ENCODE measurements at places on chromosomes 11 and 22.
A peak's percentile ranks its signal among the peaks of the same experiment; 100 is the strongest.

DNA sequence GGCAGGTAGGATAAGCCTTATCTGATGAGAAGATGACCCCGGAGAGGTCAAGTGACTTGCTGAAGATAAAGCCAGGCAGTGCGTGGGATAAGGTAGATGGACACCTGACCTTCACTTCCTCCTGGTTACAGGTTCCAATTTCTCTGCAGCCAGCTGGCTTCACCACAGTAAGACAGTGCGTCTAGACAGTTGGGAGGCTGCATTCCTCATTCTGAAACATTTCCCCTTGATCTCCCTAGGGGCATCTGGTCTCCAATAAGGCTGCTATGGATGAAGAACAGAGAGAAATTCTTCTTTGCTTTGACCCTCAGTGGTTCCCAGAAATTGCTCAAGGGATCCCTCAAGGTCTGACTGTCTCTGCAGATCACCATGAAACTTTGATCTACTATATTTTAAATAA lies 211.3 kb downstream of the MYO18B start:
- DNase-seq: no peak

DNA sequence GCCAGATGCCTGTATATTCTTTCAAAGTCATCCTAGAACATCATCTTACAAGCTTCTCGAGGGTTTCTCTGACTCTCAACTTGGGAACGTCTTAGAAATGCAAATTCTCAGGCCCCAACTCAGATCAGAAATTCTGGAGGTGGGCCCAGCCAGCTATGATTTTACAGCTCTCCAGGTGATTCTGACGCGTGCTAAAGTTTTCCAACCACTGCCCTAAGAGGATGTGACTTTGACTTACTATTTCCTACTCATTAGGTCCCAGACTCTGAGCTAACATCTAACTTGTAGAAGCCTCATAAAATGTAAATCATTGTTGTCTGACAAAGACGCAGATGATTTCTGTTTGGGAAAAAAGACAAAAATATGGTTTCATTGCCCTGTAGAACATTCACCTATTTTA lies 61.1 kb downstream of the IRAG1 start:
- DNase-seq: peak; percentile 34

DNA sequence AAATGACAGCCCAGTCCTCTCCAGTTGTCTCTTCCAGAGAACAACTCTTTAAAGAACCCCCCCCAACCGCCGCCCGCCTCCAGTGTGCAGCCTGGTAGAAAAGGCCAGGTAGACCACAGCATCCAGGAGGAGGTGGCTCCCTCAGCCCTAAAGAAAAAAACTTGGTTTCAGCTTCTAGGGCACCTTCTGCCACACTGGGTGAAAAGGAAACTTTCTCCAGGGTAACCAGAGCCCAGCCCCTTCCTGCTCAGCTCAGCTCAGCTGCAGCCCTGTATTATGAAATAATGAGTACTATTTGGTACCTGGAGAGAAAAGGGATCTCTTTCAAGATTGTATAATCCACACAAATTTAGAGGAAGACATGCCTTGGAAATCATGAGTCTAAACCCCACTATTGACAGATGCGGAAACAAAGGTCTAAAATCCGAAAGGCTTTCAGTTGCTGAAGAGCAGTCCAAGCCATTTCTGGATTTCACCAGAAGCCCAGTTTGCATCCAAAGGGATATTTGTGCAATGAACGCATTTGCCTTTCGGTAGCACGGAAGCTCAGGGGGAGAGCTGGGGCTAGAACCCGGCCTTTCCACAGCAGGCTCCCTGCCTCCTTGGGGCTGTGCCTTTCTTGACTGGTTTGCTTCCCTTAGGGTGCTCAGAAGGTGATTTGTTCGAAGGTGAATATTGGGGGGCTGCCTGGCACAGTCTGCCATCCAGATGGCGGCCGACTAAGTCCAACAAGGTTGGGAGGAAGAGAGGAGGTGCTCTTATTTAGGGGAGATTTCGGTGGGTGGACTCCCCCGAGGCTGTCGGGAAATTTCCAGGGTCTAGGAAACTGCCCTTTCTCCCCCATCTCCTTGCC lies 3.3 kb downstream of the FXYD6 start:
- DNase-seq: no peak

GRCh38 chr22:49102367-49102766 lies 725.3 kb downstream of the BRD1 start:
- no peak for DNase-seq

DNA sequence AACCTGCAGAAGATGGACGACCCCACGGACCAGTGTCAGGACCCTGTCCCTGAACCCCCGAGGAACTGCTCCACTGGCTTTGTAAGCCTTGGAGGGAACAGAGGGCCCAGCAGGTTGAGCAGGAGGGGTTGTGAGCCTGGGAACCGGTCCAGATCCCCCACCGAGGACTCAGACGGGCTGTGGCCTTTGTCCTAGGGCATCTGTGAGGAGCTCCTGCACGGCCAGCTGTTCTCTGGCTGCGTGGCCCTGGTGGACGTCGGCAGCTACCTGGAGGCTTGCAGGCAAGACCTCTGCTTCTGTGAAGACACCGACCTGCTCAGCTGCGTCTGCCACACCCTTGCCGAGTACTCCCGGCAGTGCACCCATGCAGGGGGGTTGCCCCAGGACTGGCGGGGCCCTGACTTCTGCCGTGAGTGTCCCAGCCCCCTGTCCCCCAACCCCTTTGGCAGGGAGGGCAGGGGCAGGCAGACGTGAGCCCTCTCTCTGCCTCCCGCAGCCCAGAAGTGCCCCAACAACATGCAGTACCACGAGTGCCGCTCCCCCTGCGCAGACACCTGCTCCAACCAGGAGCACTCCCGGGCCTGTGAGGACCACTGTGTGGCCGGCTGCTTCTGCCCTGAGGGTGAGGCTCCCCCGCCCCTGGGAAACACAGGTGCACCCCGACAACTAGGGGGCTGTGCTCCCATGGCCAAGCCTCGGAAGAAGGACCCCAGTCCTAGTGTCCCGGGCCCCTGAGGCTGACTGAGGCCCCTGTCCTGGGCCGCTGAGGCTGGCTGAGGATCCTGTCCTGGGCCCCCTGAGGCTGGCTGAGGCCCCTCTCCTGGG lies 6.4 kb downstream of the MUC5AC start:
- DNase-seq: no peak

GRCh38 chr11:78497293-78497692 lies 77.4 kb downstream of the NARS2 start:
- no peak for DNase-seq

- no peak for DNase-seq
These were observed 77.5 kb downstream of the DENND5A start for GRCh38 chr11:9187616-9188015.

DNA sequence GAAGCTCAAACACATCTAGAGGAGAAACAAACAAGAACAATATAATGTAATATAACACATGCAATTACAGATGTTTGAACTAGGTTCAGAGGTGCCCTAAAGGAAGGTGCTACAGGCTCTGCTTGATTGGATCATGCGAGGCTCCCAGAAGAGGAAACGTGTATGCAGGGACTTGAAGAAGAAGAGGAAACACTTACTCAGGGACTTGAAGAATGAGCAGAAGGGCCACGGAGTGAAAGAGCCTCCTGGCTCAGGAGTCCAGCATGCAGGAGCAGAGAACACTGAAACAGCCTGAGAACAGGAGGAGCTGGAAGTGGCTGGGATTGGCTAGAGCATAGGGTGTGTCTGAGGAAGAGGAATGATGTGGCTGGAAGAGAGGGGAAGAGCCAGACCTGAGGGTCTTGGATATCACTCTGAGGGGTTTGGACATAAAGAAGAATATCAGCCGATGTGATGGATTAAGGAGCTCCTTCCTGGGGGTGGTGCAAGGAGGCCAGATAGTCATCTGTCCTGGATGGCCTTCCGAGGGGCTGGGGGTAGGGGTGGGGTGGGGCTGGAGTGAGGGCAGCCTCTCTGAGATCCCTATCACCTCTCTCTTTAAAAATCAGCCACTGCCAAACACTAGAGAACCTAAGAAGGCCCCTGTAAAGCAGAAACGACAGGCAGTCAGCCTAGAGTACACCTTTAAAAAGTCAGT lies 16.8 kb downstream of the FZD4 start:
- DNase-seq: no peak

DNA sequence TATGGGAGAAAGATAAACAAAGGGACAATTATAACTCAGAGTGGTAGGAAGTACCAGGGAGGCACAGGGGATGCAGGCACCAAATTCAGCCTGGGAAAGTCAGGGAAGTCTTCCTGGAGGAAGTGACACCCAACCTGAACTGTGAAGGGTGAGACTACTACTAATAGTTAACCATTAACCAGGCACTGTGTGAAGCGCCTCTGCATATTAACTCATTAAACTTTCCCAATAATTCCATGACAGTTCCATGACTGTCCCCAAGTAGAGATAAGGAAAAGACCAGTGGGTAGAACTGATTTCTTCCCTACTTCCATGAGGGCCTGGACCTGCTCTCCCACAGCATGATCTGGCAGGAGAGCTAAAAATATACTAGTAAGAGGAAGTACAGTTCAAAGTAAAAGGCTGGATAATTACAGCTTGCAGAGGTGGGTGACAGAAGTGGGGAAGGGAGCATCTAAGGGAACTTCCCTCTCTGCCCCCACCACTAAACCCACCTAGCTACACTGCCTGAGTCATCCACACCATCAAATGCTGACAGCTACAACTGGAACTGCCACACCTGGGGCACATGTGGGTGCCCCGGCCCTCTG lies 4.7 kb upstream of the AP1B1 start:
- DNase-seq: no peak
